ENCODE measurements at places on chromosomes 5 and 9.

DNA sequence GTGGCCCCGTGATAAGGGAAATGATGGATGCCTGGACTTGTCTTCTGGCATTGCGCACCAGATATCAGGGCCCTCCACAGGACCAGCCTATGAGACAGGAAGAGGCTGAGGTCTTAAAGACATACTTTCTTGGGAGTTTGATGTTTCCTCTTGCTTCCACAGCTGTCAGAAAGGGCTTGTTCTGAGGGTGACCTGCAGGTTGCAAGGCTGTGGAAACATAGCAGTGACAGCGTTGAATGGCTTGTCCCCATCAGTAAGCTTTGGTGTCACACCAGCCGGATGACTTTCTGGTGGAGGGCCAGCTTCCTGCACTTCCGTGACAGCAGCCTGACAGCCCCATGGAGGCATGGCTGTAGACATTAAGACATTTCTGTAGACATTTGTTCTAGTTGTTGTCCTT lies 143.2 kb downstream of the C9orf152 start:
- DNase-seq: no peak

DNA sequence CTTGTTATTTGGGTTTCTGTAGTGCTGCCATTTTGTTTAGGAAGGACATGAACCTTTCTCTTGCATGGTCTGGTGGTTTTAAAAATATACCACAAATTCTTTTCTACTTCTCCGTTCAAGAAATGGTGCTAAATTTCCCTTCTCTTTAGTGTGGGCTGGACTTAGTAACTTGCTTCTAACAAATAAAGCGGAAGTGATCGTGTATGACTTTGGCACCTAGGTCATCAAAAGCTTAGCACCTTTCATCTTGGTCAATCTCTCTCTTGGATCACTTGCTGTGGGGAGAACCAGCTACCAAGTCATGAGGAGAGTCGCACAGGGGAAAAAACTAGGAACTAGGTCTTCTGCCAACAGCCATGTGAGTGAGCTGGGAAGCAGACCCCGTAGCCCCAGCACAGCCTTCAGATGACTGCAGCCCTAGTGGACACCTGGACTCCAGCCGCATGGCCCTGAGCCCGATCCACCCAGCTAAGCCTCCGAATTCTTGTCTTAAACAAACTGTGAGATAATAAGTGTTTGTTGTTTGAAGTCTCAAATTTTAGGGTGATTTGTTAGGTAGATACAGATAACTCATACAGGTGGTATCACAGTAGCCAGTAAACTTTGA lies 87.7 kb upstream of the CKMT2 start:
- DNase-seq: no peak

DNA sequence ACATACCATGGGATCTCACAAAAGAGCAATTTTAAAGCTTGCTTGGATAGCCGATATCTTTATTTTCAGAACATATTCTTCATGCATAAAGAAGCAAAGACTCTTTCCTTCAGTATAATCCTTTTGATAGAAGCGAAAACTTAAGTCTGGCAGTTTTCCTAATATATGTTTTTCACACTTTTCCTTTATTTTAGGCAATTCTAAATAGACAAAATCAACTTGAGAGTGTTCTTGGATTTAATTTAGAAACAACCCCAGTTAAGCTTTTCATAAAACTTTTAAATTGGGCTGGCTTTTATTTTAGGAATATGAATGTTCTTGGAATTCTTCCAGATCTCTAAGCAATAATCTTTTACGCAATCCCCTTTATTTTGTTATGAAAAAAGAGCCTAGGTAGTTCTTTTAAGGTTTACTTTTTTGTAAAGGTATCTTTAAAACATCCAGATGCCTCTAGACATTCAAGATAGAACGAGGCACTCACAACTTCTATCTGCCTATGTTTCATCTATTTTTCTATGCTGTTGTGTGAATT lies 51.5 kb upstream of the HSPB3 start:
- no peak for DNase-seq

DNA sequence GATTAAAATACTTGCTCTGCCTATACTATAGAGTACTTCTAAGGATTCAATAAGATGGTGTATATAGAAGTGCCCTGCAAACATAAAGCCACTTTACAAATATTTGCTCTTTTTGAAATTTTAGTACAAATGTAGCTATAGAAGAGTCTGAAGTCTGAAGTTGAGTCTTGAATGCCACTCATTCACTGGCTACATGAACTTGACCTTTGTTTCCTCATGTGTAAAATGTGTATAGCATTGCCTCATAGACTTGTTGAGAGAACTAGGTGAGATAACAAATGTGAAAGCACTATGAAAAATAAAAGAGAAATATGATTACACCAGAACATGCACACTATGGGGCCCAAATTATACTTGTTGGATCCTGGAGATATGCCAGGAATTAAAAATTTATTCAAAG lies 244.7 kb downstream of the SEC61B start:
- no peak for DNase-seq

GRCh38 chr5:152274224-152274623 lies 130.9 kb downstream of the NMUR2 start:
- DNase-seq: no peak

- no peak for DNase-seq
Observed at GRCh38 chr9:76989501-76989900, 30.0 kb upstream of the FOXB2 start.

GRCh38 chr5:40378396-40379177 lies 301.1 kb upstream of the PTGER4 start:
- no peak for DNase-seq

- DNase-seq: no peak
Observed at GRCh38 chr5:17090839-17091238, 126.6 kb upstream of the BASP1 start.

DNA sequence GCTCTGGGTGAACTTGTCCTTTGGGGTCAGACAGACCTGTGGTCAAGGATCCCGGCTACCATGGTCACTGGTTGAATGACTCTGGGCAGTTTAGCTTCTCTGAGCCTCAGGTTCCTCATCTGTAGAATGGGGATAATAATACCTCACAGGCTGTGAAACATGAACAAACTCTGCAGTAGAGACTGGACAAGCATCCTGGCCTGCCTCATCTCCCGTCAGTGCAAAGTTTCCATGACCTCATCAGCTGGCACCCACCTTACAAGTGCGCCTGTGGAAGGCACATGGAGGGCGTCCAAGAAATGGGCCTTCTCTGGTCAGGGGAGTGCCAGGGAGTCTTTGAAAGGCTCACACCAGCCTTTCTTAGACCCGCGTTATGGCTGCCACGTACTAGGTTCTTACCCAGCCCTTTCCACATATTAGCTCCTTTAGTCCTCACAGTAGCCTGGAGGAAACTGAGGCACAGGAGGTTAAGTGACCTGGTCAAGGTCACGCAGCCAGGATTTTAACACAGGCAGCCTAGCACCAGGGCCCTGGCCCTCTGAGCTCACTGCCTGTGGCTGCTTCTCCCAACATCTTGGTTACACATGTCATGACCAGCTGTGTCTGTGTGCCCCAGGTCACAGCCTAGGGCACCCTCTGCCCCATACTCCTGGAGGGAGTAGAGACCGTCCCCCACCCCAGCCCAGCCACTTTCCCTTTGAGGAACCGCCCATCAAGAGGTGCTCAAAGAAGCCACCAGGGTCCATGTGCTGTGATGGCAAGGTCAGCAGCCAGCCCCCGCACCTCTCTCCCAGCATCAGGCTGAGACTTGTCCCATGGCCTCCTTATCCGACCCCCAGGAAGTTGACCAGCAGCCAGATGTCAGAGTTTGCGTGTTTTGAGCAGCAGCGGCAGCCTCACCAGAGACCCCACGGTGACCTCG lies 39.4 kb upstream of the RPL26L1 start:
- no peak for DNase-seq

DNA sequence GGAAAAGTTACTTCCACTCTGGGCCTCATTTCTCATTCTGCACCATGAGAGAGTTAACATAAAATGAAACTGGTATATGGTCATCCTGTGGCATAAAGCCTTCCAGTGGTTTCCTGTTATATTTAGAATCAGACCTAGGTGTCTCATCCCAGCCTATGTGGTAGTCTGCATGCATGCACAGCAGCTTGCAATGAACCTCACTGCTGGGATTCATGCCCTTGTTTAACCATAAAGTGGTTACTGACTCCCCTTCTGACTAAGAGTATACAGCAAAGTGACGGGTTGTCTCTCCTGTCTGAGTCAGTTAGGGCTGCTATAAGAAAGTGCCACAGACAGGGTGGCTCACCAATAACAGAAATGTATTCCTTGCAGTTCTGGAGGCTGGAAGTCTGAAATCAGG lies 14.7 kb upstream of the TDRD7 start:
- peak; percentile 2 for DNase-seq

- DNase-seq: no peak
Observed at GRCh38 chr9:97567182-97567893, 65.8 kb downstream of the TSTD2 start.

- no peak for DNase-seq
Observed at GRCh38 chr5:32711362-32711680, 200 bp downstream of the NPR3 start.

- DNase-seq: no peak
Observed at GRCh38 chr5:73282383-73282782, 109.4 kb downstream of the TMEM174 start.

- no peak for DNase-seq
Observed at GRCh38 chr9:78261403-78262001, 25.6 kb downstream of the CEP78 start.

GRCh38 chr5:777756-778161 lies 6.8 kb downstream of the ZDHHC11B start:
- no peak for DNase-seq

GRCh38 chr5:178535299-178536175 lies 54.7 kb downstream of the COL23A1 start:
- no peak for DNase-seq

DNA sequence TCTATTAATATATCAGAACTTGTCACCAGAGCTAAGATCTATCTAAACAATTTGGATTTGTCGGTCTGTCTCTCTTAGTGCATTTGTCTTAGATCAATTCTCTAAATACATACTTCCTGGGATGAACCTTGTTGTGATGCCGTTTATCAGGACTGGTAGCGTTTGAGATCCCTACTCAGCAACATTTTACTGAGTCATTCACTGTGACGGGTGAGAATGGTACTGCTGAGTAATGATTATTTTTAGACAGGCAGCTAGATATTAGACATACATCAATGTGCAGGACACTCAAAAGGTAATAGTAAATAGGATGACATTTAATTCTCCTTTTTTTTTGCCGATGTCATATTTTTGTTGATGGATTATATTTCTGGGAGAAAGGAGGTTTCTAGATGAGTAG lies 209.0 kb downstream of the CSNK1G3 start:
- DNase-seq: no peak

GRCh38 chr9:113427629-113428028 lies 17.1 kb downstream of the C9orf43 start:
- no peak for DNase-seq

DNA sequence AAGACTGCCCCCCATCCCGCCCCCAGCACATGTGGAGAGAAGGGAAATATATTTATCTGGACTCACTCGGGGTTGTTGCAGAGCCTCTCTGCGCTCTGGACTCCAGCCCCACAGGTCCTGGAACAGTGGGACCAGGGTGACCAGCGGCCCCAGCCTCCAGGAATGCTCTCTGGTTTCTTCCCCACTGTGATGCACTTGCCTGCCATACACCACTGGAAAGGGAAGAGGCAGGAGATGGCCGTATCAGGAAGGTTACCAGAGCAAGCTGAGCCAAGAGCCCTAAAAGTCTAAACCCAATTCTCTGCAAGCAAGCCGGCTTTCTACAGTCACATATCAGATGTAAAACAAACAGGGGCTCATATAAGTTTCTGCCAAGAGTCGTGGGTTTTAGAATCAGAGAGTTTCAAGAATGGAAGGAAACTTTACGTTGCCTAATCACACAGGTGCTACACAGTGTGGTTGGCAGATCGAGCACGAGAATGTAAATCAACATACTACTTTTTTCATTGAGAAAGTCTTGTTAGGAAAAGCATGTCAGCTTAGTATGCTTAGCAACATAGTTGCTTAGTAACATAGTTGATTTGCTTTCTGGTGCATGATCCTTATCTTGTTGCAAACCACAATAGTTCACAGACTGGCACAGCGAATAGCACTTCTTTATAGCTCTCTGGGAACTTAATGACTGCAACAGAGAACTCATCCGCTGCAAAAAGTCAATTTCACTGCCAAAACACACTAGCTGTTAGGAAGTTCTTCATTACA lies 201.2 kb downstream of the TARS1 start:
- DNase-seq: no peak

DNA sequence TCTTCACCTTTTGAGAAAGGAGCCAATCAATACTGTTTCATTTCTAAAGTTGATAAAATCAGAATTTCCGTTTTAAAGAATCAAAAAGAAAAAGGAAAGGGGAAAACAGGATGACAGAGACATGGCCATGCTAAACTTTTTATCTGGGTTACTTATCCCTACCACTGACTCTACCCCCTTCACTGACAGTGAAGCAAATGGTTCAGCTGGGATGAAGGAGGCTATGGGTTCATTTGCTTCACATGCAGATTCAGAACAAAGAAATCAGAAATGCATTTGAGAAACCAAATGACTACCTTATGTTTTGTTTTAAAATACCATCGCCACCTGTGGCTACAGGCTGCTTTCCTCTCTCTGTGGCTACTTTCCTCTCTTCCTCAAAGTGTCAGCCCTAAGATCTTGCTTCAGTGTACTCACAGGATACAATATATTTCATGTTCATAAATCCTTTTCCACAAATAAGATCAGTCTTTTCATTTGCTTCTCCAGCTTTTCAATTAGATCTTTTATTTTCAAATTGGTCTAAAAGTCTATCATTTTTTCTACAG lies 53.3 kb downstream of the LPAR1 start:
- DNase-seq: no peak

DNA sequence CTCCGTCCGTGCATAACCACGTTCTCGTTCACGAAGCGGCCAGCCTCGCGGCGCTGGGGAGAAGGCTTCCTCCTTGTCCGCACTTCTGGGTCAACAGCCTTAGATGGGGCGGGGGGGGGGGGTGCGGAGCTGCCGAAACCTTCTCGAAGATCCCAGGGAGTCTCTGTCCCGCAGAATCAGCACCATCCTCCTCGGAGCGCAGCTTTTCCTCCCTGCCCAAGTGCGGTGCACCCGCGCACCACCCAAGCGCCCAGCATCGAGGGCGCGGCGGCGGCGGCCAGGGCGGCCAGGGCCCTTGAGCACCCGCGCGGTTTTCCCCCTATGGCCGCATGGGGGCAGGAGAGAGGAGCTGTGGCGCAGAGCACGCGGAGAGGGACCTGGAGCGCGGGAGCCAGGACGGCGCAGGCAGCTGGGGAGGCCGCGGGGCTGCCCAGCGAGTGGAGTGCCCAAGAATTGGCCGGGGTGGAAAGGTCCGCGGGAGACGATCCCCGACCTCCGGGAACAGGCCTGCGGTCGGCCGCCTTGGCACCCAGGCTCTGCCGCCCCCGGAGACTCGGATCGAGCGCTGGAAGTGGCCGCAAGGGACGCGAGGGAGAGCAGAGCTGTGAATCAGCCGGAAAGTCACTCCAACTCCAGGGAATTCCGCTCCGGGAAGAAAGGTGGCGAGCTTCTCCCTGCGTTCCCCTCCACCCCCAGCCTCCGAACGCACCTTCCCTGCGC lies 43.1 kb downstream of the TMEM174 start:
- DNase-seq: peak; percentile 35

- peak; percentile 32 for DNase-seq
Observed at GRCh38 chr5:73792687-73793320, 166.8 kb downstream of the ARHGEF28 start.

DNA sequence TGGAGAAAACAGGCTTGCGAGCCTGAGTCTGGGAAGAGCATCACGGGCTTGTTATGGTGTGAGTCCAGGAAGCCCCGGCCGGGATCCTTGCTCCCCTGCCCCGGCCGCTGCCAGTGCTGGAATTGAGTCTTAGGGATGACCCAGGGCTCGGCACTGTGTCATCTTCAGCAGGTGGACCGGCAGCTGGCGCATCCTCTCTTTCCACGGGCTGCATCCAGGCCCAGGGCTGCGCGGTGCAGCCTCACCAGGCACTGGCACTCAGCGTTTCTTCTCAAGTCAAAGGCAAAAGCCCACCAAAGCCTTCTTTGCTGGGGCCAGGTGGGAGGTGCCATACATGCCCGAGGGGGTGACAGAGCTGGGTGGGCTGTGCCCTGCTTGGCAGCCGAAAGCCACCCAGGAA lies 46.6 kb downstream of the COL5A1 start:
- DNase-seq: no peak
